ENCODE measurements at places on chromosomes 7 and 10. TPM values are rescaled to one million over a fixed set of nuclear protein-coding genes. Genes with fewer than 3 reads are reported as not detected.

DNA sequence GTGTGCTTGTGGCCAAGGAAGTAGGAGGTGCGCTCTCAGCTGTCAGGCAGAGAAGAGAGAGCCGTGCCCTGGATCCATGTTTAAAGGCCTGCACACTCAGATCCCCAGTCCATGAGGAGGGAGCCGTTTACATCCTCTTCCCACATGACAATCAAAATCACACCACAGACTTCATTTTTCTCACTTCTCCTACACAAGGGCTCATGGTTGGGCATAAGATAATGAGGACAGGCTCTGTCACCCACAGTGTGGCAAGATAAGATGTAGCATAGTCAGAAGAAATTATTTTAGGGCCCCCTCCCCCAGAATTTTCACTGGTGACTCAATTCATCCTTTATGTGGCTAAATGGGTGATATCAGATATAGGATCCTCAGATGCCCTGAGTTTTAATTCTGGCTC, 35.9 kb upstream of the INHBA start:
- no peak overlapping the region for H3K4me3 ChIP-seq
- DNase-seq, result no peak
- no peaks in the 10 kb centered on the region for H3K27me3 ChIP-seq
- no peaks in the 10 kb centered on the region for H3K4me1 ChIP-seq

- H3K4me1 ChIP-seq, result no peaks in the 10 kb centered on the region
- no peak overlapping the region for H3K4me3 ChIP-seq
- DNase-seq, result no peak
- peaks cover 46% of the 10 kb centered on the region for H3K36me3 ChIP-seq
- H3K27ac ChIP-seq, result no peak overlapping the region
Observed at GRCh38 chr7:2220030-2220429, 12.7 kb downstream of the MAD1L1 start.

DNA sequence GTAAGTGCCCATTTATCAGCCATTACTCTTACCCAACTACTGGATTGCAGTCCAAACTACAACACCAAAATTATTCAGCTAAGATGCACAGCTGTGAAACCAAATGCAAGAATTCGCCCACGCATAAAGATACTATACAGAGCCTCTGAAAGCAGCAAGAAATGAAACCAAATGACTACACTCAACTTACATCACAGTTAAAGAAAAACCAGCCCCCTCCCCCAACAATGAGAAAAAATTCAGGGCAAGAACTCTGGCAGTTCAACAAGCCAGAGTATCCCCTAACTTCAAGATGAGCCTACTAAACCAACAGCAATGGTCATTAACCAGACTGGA, 209.1 kb upstream of the VWC2 start:
- no peak for DNase-seq
- no peak overlapping the region for H3K27ac ChIP-seq
- H3K27me3 ChIP-seq, result no peaks in the 10 kb centered on the region
- H3K36me3 ChIP-seq, result no peaks in the 10 kb centered on the region

DNA sequence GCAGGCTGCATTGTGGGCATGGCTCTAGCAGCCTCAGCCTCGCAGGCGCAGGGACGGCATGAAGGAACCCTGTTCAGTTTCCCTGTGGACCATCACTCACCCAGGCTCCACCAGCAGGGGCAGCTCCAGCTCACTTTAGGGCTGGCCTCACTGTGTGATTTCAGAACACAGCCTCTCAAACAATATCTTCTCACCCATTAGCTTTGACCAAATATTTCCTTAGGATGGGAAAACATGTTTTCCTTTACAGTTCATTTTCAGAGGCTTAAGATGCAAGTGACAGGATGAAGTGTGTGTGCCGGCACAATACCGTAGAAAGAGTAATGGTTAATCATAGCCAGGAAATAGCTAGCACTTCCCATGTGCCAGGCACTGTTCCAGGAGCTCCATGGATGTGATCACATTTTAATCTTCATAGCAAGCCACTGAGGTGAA, 58.2 kb downstream of the LANCL2 start:
- H3K4me1 ChIP-seq, result no peaks in the 10 kb centered on the region
- H3K27ac ChIP-seq, result no peak overlapping the region
- no peak overlapping the region for H3K4me3 ChIP-seq
- DNase-seq, result no peak
- H3K36me3 ChIP-seq, result peaks cover 8% of the 10 kb centered on the region

- DNase-seq, result no peak
- H3K27ac ChIP-seq, result no peak overlapping the region
- no peaks in the 10 kb centered on the region for H3K36me3 ChIP-seq
- no peak overlapping the region for H3K4me3 ChIP-seq
Observed at GRCh38 chr7:17255926-17256325, 42.5 kb upstream of the AHR start.

- H3K4me3 ChIP-seq, result no peak overlapping the region
- no peak for DNase-seq
- H3K36me3 ChIP-seq, result no peaks in the 10 kb centered on the region
- no peaks in the 10 kb centered on the region for H3K27me3 ChIP-seq
- H3K27ac ChIP-seq, result no peak overlapping the region
Observed at GRCh38 chr7:265192-265997, 24.6 kb upstream of the FOXL3 start.

- H3K4me3 ChIP-seq, result peak overlapping the region; percentile 81
- peak overlapping the region; percentile 96 for H3K27ac ChIP-seq
- peak; percentile 63 for DNase-seq
- H3K27me3 ChIP-seq, result no peaks in the 10 kb centered on the region
- no peaks in the 10 kb centered on the region for H3K36me3 ChIP-seq
Observed at GRCh38 chr10:14560274-14560673, 214.4 kb downstream of the FAM107B start.

GRCh38 chr10:21355591-21356011, 169.9 kb downstream of the SKIDA1 start:
- no peak overlapping the region for H3K4me3 ChIP-seq
- H3K27me3 ChIP-seq, result no peaks in the 10 kb centered on the region
- no peak overlapping the region for H3K27ac ChIP-seq
- no peaks in the 10 kb centered on the region for H3K36me3 ChIP-seq
- H3K4me1 ChIP-seq, result no peaks in the 10 kb centered on the region

Gene TMEM184A
- 0.25 TPM for polyA plus RNA-seq

- no peak for DNase-seq
- no peaks in the 10 kb centered on the region for H3K4me1 ChIP-seq
- H3K36me3 ChIP-seq, result no peaks in the 10 kb centered on the region
- H3K4me3 ChIP-seq, result no peak overlapping the region
- no peaks in the 10 kb centered on the region for H3K27me3 ChIP-seq
Observed at GRCh38 chr7:30272126-30272525, 12.3 kb upstream of the ZNRF2 start.

GRCh38 chr10:42928064-42928463, 145.5 kb downstream of the BMS1 start:
- H3K27me3 ChIP-seq, result no peaks in the 10 kb centered on the region
- H3K4me3 ChIP-seq, result no peak overlapping the region

Gene TAC1
- not detected for polyA plus RNA-seq

Gene TEX36
- polyA plus RNA-seq, result not detected

- peak; percentile 98 for DNase-seq
- H3K27me3 ChIP-seq, result no peaks in the 10 kb centered on the region
- H3K36me3 ChIP-seq, result no peaks in the 10 kb centered on the region
- peak overlapping the region; percentile 88 for H3K27ac ChIP-seq
- peak overlapping the region; percentile 58 for H3K4me3 ChIP-seq
Observed at GRCh38 chr10:62183442-62183841, 85.2 kb downstream of the RTKN2 start.

DNA sequence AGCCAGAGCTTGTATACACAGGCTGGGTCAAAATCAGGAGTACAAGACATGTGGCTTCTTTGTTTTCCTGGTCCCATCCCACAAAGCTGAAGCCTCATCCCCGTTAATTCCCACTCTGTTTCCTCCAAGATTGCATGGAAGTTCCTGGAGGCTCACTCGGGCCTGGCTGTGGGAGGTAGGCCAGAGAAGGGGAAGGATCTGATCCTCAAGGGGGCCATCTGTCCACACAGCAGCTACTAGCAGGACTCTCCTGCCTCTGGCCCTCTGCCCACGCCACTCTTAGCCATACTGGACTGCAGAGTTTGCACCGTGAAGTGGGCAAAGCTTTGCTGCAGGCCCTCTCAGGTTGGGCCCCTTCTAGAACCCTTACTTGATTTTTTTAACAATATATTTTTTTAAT, 160.6 kb downstream of the FGFR2 start:
- no peaks in the 10 kb centered on the region for H3K36me3 ChIP-seq
- H3K27ac ChIP-seq, result no peak overlapping the region
- H3K4me3 ChIP-seq, result no peak overlapping the region

GRCh38 chr10:70198696-70199466, 28.6 kb upstream of the SAR1A start:
- no peaks in the 10 kb centered on the region for H3K4me1 ChIP-seq
- no peak for DNase-seq
- H3K27me3 ChIP-seq, result no peaks in the 10 kb centered on the region
- H3K27ac ChIP-seq, result no peak overlapping the region
- no peak overlapping the region for H3K4me3 ChIP-seq

GRCh38 chr10:124799211-124799610, 2.4 kb upstream of the ABRAXAS2 start:
- no peak overlapping the region for H3K27ac ChIP-seq
- peaks cover 3% of the 10 kb centered on the region for H3K27me3 ChIP-seq
- no peak overlapping the region for H3K4me3 ChIP-seq

All from CD4-positive, CD25-positive, alpha-beta regulatory T cell (primary cell).